Fibroblast of the aortic adventitia (primary cell): ENCODE measurements at places on chromosomes 13 and 19.
A peak's percentile ranks its signal among the peaks of the same experiment; 100 is the strongest.

DNA sequence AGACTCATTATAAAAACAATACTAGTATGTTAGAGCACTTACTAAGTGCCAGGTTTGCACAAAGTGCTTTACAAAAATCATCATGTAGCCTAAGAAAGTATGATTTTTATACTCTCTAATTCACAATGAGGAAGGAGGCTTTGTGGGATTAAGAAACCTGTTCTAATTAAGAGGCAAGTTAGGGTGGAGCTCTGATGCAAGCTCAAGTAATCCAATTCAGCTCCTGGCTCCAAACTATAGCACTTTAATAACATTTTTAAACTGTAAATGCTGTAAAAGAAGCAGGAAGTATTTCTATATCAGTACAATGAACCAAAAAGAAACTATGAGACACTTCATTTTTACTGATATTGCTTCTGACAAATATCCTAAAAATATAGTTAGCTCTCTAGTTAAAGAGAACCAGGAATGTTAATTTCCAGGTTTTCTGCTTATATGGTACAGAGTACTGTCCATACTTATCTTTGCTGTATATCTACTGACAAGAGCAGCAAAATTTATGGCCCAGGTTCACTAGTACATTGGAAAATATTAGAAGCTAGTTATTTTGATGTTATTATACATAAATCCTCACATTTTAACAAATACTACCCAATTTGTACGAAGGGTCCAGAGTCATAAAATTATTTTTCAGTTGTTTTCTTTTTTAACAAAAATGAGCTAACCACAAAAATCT, 482.0 kb downstream of the DIAPH3 start:
- peak; percentile 72 for DNase-seq

DNA sequence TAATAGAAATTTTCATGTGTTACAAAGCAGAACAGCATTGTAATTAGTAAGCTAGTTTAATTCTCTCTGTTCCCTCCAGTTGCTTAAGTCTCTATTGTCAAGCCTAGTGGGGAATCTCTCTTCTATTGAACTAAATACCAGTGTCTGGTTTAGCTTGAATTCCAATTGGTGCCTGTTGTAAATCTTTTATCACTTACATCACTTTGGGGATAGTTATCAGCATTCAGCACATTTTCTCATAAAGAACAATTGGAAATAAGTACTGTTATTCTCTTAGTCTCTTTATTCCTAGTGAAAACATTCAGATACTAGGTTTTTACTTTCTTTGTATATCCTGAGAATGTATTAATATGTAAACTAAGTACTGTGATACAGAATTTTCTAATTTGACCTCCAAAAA, 25.2 kb downstream of the IPO5 start:
- DNase-seq: peak; percentile 43

- no peak for DNase-seq
Observed at GRCh38 chr13:56837161-56837560, 303.6 kb upstream of the PRR20A start.

DNA sequence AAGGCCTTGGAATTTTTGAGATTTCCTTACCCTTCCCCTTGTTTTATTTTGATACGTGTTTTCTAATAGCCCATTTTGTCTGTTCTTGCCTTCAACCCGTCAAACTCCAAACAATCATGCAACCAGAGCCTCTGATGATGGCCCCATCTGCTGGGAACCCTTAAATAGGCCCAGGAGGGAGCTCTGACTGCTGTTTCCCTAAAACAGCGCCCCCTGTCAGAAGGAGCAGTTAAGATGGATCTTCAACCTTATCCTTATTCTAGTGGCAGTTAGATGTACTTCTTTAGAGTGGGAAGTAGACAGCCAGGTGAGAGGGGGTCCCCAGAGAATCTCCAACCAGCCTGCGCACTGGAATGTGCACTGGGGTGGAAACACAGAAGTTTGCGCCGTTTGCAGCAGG, 1031.0 kb upstream of the PCDH9 start:
- DNase-seq: no peak

- DNase-seq: no peak
Observed at GRCh38 chr13:43077046-43077445, 53.7 kb downstream of the DNAJC15 start.

- no peak for DNase-seq
Observed at GRCh38 chr19:41426116-41426841, 895 bp downstream of the B3GNT8 start.

DNA sequence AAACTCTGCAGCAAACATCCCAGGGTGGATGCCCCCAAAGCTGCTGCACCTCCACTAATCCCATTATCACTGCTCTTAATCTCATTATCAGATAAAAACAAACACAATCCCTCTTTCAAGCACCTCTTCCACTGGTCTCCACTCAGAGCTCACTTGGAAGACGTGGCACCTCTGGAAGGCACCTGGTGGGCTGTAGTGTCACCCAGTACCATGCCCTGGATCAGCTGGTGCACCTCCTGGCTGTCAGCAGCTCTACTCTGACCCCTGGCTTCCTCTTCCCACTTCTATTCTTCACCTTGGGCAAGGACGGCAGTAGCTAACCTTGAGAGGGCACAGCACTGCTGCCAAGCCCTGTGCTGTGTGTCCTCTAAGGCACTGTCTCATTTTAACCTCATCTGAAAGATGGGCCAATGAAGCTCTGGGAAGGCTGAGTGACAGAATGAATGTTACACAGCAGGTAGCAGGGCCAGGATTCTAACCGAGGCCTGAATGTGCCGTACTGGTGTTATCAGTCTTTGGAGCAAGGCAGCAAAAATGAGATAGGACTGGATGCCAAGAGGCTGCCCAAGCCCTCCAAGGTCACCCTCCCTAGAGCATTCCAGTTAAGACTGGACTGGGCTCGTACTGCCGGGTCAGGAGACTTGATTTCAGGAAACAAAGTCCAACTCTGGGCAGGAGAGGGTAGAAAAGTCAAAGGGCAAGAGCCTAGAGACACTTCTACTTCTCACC, 7.4 kb downstream of the BRD4 start:
- DNase-seq: no peak

DNA sequence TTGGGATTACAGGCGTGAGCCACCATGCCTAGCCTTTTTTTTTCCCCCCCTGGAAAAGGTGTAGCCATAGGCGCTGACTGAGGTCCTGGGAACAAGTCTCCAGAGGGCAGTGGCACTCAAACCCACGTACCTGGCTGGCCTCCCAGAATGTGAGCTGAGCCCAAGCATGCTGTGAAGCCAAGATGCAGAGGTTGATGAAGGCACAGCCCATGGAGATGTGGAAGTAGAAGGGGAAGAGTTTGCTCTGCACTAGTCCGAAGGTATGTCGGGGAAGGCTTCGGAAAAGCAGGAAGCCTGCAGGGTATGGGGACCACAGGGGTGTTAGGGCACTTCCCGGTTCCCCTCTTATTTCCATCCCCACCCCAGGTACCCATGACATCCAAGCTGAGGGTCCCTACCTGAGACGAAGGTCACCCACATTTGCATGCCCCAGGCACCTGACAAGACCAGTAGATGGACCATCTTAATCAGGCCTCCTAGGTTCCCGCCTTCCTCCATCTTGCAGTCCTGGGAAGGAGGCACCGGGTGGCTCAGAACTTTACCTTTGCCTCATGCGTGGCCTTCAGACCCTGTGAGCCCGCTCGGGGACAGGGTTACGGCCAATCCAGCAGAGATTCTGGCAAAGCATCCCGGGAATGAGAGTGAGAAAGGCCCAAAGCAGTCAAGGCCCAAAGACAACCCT, 805 bp downstream of the TMEM205 start:
- DNase-seq: no peak

DNA sequence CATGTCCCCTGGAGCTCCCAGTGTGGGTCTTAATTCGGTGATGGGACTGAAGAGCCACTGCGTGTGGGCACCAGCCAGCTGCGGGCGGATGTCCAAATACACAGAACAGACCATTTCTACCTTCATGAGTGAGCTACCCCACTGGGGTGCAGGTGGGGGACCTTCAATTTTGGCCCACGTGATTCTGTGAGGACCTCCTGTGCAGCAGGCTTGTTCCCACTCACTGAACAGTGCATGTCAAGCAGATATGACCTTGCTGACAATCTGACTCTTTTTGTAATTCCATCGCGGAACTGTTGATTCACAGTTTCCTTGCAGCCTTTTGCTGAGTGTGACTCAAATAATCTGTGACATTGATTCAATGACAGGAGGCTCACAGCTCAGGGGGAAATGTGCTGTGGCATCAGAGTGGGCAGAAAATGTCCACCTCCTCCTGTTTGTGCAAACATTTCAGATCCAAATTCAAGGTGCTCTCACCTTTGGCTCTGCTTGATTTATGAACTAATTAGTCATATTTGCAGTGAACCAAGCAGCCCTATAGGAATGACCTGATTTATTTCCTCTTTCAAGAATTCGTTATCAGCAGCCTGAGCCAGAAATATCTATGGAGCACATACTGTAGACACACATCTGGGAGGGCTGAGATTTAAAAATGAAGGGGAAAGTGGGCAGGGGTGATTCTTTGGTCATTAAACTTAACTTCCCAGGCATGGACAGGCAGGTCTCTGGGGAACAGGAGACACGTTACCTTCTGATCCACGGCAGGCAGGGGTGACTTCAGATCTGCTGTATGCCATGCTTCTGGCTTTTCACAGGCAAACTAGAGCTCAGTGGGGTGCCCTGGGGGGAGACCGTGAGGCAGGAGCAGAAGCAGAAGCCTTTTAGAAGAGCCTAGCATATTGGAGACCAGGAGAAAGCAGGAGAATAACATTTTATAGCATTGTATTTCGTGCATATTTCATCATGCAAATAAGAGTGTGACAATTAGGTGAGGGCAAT, 170.0 kb upstream of the KL start:
- DNase-seq: no peak

DNA sequence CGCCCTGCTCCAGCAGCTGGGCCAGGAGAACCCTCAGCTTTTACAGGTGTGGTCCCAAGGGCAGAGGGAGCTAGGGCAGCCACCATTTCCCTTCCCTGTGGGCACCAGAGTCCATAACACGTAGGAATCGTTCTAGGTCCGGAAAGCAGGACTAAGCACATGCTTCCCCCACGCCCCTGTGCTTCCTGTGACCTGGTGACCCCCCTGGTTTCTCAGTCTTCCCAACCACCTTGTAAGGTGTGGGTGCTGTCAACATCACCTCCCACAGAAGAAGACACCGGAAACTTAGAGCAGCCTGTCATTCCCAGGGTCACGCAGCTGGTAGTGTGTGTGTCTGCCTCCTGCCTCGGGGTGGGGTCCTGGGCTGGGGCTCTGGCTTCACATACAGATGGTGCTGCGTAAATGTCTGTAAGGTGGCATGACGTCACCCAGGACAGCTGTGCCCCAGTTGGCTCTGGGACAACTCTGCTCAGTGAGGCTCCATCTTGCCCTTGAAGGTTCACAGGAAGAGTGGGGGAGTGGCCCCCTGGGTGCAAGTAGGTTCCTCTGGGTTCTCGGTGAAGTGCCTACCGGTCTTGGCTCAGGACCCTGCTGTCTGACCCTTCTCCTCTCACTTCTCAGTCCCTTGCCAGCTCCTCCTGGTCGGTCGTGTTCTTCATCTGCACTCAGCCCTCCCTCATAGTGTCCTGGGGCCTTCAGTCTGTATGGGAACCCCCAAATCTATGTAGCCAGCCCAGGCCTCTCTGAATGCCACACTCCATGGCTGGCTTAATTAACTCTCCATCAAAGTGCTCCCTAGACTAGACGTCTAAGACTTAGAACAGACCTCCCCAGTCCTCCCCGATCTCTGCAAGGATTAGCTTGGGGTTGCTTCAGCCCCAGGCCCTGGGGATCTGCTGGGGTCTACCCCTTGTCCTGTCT, 4.0 kb downstream of the RAD23A start:
- DNase-seq: no peak

DNA sequence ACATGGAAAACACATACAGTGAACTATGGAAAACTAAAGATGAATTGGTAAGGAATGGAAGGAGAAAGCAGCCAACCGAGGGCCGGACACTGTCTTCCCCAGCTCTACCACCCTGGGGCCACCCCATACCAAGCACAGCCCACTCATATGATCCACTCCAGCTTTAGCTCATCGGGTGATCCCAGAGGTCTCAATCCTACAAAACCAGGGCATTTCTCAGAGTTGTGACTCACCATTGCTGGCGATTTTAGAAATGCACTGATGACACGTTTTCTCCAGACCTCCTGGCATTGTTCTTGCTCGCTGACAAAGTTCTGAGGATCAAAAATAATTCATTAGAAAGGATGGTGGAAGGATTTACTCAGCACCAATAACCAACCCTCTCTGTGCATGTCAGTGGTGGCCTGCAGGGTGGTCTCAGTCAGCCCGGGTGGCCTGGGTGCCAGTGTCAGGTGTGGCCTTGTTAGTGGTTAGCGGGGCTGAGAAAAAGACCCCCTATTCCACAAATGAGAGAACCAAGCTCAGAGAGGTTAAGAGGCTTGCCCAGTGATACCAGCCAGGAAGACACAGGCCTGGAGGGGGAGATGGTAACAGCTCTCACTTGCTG, 6.6 kb downstream of the TMEM272 start:
- peak; percentile 65 for DNase-seq

GRCh38 chr13:25771641-25772478, 280.0 kb downstream of the SHISA2 start:
- DNase-seq: no peak

DNA sequence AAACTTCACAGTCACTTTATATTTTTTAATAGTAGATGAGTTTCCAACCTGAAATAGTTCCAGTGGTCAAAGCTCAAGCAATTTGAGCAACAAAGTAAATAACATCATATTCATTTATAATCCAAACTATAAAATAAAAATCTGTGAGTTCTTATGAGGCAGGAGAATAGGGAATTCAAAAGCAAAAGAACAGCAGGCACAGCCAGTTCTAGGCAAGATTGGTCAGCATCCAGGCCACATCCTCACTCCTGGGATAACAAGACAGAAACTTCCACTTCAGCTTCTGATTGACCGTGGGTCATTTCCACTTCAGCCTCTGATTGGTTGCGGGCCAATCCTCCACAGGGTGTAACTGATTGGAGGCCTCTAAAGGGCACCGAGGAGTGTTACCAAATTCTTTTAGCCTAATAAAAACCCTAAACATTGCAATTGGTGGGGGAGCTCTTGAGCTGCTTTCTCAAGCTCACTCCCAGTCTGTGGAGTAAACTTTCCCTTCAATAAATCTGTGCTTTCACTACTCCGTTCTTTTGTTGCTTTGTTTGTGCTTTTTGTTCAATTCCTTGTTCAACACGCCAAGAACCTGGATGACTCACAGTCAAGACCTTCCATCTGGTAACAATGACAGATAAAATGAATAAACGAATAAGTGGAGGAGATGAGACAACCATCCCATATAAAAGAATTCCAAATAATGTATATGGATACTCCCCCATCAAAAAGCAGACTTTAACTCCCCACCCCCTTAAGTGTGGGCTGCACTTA, 42.6 kb upstream of the AMER2 start:
- peak; percentile 34 for DNase-seq

GRCh38 chr19:610801-611480, 21.3 kb downstream of the HCN2 start:
- DNase-seq: no peak

DNA sequence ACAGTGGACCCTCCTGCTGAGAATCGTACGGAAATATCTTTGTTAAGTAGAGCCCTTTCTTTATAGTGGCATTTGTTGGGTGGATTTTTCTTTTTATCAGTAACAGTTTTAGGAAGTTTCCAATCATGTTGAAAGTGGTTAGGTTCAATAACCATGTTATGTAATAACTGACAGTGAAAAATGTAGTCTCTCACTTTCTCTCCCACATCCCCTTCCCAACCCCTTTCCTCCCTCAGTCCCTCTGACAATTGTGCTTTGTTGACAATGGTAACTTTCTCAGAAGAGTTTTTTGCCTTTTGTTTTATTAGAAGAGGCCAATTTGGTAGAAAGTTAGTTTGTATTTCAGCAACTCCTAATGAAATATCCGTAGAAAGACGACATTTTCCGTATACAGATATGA, 77.8 kb upstream of the SLAIN1 start:
- no peak for DNase-seq
